Effector memory CD4-positive, alpha-beta T cell (primary cell): ENCODE measurements at places on chromosomes 4 and X.

GRCh38 chr4:186472948-186473347 lies 82.4 kb downstream of the MTNR1A start:
- no peak overlapping the region for H3K27ac ChIP-seq
- H3K4me1 ChIP-seq: no peaks in the 10 kb centered on the region
- H3K36me3 ChIP-seq: no peaks in the 10 kb centered on the region
- DNase-seq: no peak

- no peaks in the 10 kb centered on the region for H3K36me3 ChIP-seq
- H3K27ac ChIP-seq: no peak overlapping the region
- no peaks in the 10 kb centered on the region for H3K27me3 ChIP-seq
These were observed 47.2 kb downstream of the GYG2 start for GRCh38 chrX:2875798-2876399.

DNA sequence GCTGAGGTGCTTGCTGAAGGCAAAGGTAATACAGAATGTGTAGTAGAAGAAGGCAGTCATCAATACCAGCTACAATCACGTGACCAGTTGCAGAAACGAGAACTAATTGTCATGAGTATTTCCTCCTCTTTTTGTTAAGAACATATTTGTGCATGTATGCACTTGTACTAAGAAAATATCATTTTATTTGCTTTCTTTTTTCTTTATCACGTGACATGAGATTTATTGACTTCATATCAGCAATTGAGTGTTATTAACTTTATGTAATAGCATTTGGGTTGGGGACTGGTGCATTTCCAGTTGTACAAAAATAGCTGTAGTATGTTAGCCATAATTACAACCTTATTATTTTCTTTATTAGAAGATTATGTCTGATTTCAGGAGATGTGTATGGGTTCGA lies 90.0 kb downstream of the MAGEE1 start:
- no peaks in the 10 kb centered on the region for H3K27me3 ChIP-seq
- no peak overlapping the region for H3K4me3 ChIP-seq
- H3K4me1 ChIP-seq: no peaks in the 10 kb centered on the region
- no peak for DNase-seq
- no peak overlapping the region for H3K27ac ChIP-seq
- H3K36me3 ChIP-seq: no peaks in the 10 kb centered on the region

DNA sequence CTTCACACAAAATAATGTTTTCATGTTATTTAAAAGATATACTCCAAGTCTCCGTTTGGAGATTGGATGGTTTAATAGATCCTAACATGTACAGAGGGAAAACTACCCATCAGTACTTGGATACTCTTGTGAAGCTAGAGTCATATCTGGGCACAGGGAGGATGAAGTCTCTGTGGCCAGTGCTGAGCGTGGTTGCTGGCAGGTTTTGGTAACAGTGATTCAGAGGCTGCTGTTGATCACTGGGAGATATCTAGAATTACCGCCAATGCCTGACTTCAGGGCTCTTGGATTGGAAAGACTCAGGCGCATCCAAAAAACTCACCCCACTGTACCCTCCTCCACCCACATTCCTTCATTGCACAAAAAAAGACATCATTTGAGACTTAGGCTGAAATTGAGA lies 107.2 kb upstream of the PGRMC2 start:
- no peaks in the 10 kb centered on the region for H3K36me3 ChIP-seq
- H3K27me3 ChIP-seq: no peaks in the 10 kb centered on the region
- no peak overlapping the region for H3K27ac ChIP-seq
- no peaks in the 10 kb centered on the region for H3K4me1 ChIP-seq
- DNase-seq: no peak

DNA sequence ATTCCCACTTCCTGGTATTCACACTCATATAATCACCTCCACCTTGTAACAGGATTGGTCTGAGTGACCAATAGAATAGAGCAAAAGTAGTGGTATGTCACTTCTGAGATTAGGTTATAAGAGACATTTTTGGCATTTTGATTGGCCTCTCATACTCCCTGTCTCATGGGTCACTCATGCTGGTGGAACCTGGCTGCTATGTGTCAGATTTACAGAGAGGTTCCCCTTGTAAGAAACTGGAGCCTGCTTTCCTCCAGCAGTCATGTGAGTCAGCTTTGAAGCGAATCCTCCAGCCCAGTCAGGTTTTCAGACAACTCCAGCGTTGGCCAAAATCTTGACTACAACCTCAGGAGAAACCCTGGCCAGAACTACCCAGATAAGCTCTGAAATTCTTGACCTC lies 2.6 kb upstream of the OTUD4 start:
- no peak for DNase-seq
- peaks cover 9% of the 10 kb centered on the region for H3K4me1 ChIP-seq
- no peaks in the 10 kb centered on the region for H3K36me3 ChIP-seq
- no peak overlapping the region for H3K4me3 ChIP-seq

GRCh38 chr4:86640469-86640868 lies 46.4 kb downstream of the PTPN13 start:
- no peaks in the 10 kb centered on the region for H3K27me3 ChIP-seq
- H3K4me1 ChIP-seq: no peaks in the 10 kb centered on the region
- H3K27ac ChIP-seq: no peak overlapping the region
- no peak for DNase-seq

DNA sequence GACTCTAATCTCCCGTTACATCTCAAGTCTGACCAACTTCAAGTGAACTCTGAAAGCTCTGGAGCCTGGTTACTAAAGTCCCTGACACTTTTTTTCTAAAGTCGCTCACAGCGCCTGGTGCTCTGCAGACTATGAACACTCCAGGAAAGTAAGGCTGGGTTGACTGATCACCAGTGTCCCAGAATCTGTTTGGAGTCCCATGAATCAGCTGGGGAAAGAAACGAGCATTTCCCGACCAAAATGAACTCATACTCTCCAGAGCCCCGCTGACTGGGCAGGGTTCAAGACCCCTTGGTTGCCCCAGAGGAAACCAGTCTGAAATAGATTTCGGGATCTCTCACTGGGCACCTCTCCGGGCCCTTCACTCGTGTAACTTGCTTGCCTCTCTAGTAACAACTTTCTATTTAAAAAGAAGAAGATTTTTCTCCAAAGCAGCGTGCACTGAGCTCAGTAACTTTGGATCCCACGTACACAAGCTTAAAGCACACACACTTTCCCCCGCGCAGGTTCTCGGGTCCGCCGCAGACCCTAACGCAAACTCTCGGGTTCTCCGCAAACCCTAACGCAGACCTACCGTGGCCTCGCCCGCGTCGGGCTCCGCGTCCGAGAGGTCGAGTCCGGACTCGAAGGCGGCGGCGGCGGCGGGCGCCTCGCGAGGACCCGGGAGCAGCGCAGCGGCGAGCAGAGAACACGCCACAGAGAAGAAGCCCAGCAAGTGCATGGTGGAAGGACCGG lies 964 bp downstream of the VEGFC start:
- H3K27me3 ChIP-seq: no peaks in the 10 kb centered on the region
- DNase-seq: no peak
- no peaks in the 10 kb centered on the region for H3K4me1 ChIP-seq
- H3K27ac ChIP-seq: no peak overlapping the region

DNA sequence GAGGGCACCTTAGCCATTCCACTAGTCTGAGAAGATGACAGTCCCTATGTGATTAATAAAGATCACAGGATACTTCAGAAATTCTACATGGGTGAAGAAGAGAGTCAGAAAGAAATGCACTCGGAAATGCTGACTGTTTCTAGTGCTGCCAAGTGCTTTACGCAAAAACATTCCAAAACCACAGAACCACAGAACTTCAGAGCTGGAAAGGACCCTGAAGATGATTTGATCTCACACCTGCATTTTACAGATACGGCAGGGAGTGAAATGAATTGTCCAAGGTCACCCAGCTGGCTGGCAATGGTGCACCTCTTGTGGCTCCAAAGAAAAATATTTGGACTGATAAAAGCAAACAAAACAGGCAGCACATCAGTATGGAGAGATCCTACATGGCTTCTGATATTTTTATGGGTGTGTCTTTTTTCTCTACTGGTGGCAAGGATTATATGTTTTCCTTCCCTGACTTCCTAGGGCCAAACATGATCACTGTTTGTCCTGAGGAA lies 115.9 kb downstream of the MAML3 start:
- H3K36me3 ChIP-seq: no peaks in the 10 kb centered on the region
- DNase-seq: no peak
- H3K4me1 ChIP-seq: no peaks in the 10 kb centered on the region
- H3K27me3 ChIP-seq: no peaks in the 10 kb centered on the region
- no peak overlapping the region for H3K4me3 ChIP-seq

GRCh38 chrX:40945361-40945713 lies 139.9 kb upstream of the USP9X start:
- no peaks in the 10 kb centered on the region for H3K36me3 ChIP-seq
- H3K27ac ChIP-seq: no peak overlapping the region
- DNase-seq: no peak
- no peak overlapping the region for H3K4me3 ChIP-seq

GRCh38 chr4:54719378-54719777 lies 61.6 kb downstream of the KIT start:
- no peaks in the 10 kb centered on the region for H3K4me1 ChIP-seq
- DNase-seq: no peak
- no peak overlapping the region for H3K27ac ChIP-seq

DNA sequence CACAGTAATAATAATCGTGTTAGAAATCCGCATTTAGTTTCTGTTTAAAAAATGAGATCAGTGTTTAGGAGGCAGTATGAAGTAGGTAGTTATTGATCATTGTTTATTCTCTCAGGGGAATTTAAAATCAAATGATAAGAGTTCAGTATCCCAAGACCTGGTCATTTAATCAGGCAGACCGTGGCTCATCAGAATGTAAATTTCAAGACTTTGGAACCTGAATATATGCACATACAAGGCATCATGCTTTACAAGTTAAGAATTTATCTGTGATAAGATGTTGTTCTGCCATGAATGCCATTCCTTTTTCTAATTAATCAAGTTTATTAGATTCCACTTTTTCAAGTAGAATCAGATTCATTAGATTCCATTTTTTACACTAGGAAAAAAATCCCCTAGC lies 133.5 kb upstream of the MAOA start:
- H3K4me1 ChIP-seq: no peaks in the 10 kb centered on the region
- H3K36me3 ChIP-seq: no peaks in the 10 kb centered on the region
- DNase-seq: no peak
- H3K27me3 ChIP-seq: no peaks in the 10 kb centered on the region
- no peak overlapping the region for H3K4me3 ChIP-seq
- no peak overlapping the region for H3K27ac ChIP-seq

GRCh38 chrX:53768451-53768850 lies 81.9 kb upstream of the HUWE1 start:
- H3K4me1 ChIP-seq: no peaks in the 10 kb centered on the region
- no peak overlapping the region for H3K4me3 ChIP-seq
- H3K36me3 ChIP-seq: no peaks in the 10 kb centered on the region
- H3K27me3 ChIP-seq: no peaks in the 10 kb centered on the region
- DNase-seq: no peak
- no peak overlapping the region for H3K27ac ChIP-seq

GRCh38 chr4:100348473-100348872 lies 158.2 kb upstream of the DDIT4L start:
- no peaks in the 10 kb centered on the region for H3K27me3 ChIP-seq
- no peak overlapping the region for H3K27ac ChIP-seq
- H3K4me3 ChIP-seq: no peak overlapping the region

DNA sequence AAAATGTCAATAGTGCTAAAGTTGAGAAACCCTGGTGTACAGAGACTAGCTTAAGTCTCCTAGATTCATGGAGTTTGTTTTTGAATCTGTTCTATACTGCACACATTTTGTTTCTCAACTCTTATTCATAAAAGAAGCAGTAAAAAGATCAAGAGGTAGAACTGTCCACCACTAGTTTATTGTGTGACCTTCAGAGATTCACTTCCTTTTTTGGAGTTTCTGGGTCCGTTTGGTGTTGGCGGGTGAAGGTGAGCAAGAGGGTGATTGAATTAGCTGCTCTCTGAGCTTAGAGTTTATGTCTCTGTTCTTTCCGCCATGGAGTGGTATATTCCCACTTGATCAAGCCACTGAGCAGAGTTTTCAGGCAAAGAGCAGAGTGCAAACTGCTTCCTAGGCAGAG lies 21.4 kb upstream of the PLAC1 start:
- DNase-seq: no peak
- H3K27ac ChIP-seq: no peak overlapping the region
- H3K27me3 ChIP-seq: no peaks in the 10 kb centered on the region
- no peaks in the 10 kb centered on the region for H3K4me1 ChIP-seq
- H3K36me3 ChIP-seq: no peaks in the 10 kb centered on the region

DNA sequence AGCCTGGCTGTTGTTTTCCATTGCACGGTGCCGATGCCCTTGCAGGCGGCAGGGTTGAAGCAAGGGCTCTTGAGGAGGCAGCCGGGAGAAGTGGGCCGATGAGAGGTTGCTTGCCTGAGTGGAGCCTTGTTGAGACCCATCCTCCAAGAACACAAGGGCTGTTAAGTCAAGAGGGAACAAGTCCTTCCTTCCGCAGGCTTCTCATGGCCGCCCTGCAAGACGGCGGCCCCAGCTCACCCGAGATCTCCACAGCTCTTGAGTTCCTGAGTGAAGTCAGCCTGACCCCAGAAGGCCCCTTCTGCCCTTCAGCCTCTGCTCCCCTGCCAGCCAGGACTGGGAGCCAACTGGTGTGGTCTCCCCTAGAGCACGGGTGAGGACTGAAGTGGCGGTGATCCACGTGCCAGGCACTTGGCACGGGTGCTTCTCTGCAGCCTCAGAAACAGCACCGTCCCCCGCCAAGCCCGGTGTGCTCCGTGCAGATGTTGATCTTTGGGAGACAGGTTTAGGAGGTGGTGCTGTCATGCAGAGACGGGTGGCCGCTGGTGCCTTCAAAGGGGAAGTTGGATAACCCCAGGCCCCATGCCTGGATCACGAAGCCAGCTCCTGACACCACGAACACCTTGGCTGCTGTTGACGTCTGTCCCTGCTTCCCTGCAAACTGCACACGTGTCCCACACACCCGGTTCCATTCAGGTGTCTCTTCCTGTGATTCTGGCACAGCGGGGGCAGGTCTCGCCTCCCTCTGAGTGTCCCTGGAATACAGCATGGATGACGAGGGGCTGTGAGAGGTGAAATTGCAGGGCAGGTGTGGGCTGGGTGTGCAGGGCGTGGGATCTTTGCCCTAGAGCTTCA lies 164.4 kb upstream of the PSAPL1 start:
- no peak overlapping the region for H3K4me3 ChIP-seq
- H3K27ac ChIP-seq: no peak overlapping the region
- H3K27me3 ChIP-seq: no peaks in the 10 kb centered on the region

DNA sequence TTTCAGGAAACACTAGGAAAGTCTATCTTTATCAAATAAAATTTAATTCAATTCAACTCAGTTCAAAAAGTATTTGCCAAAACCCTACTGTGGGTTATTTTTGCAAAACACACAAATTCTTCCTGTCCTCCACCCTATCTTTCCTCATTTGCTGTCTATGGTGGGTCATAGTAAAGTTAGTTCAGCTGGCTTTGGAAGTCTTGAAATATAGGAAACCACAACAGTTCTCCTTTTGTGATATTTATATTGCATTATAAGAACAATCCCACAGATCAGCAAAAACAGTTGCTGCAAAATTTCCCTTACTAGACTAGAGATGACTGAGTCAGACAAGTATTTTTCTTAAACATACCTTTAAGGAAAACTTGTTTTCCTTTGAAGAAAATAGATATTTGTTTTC lies 22.2 kb downstream of the CYBB start:
- H3K4me1 ChIP-seq: no peaks in the 10 kb centered on the region
- no peak for DNase-seq
- H3K27me3 ChIP-seq: no peaks in the 10 kb centered on the region
- no peak overlapping the region for H3K4me3 ChIP-seq
- H3K27ac ChIP-seq: no peak overlapping the region
